ENCODE measurements at places on chromosomes 6 and 20.

DNA sequence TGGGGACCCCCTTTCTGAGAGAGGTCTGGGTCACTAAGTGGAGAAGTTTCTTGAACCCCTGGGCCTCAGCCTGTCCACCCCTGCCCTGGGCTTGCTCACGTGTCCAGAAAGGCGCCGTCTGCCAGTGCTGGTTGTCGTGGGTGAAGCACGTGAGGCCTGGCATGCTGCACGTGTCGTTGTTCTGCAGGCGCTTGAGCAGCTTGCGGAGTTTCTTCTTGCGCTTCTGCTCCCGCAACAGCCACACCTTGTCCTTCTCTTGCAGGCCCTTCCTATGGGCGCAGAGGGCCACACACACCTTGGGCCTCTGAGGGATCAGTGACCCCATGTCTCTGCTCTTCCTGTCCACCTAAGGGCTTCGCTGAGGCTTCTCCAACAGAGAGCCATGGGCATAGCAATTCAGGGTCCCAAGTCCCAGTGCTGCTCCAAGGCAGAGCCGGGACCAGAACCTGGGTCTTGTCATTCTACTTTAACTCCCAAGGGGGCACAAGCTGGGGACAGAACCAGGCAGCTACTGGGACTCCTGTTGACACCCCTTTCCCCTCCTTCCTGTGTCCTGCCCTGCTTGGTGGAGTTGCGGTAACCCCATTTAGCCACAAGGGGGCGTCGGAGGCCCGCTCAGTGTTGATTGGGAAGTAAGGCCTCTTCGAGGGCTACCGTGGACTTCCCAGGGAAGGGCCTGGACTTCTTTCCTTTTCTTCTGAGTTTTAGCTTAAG, 121.8 kb downstream of the SULF2 start:
- DNase-seq, result peak; percentile 38

GRCh38 chr6:142356201-142356883, 54.5 kb downstream of the ADGRG6 start:
- DNase-seq, result no peak

DNA sequence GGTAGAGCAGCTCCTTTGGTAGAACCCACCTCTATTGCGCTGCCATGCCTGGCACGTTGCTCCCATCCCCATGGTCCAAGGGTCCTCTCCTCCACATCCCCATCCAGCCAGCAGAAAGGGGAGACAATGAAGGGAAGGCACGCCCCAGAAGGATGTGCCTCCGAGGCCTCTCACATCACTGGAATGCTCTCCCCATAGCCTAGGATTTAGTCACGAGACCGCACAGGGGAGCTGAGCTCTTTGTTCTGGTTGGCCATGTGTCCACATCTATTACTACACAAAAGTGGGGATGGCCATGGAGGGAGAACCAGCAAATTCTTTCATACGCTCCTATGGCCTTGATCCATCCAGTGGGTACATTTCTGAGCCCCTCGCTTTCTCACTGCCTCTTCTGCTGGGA, 60.5 kb upstream of the SALL4 start:
- DNase-seq, result no peak

- no peak for DNase-seq
These were observed 1590.1 kb downstream of the HACE1 start for GRCh38 chr6:103269581-103269980.

- DNase-seq, result no peak
These were observed 23.8 kb upstream of the MTHFD1L start for GRCh38 chr6:150841697-150842096.

DNA sequence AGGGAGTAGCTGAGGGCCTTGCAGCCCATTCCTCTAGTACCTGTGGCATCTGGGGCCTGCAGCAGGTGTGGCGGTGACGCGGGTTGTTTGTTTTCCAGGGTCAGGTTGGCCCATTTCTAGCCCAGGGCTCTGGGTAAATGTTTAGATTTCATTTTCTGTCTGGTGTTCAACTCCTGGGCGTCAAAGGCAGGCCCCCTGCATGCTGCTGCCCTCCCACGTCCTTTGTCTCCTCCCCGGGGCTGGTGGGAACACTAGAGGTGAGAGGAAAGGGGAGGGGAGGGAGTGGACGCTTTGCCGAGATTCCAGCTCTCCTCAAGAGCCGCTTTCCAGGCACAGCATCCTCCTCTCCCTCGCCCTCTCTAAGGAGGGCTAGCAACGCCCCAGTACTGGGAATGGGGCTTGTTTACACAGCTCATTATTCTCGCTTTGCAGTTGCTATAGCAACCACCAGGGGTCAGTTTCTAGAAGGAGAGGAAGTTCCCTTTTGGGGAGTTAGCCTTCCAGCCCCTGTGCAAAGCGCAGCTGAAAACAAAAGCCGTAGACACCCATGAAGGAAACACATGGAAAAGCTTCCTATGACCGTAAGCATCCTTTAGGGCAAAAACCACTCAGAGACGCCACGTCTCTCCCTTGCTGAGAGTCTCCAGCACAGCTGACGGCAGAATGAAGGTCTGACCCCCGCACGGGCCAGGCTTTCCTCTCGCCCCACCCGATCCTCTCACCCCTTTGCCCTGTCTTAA, 170.6 kb downstream of the LY86 start:
- no peak for DNase-seq

DNA sequence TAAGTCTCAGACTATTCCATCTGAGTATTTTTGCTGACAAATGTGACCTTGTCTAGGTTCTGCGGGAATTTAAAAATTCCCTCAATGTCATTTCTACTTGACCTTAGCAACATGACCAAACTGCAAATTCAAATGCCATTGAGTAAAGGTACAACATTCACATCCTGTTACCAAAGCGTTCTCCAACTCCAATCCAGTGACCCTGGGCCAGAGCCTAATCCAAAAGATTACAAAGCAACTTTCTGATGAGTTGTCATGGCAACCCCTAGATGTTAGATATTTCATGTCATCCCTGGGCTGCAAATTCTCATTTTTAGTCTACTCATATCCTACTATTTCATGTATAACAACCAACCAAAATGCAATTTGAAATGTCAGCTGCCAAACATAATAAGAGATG, 65.3 kb downstream of the BACH2 start:
- no peak for DNase-seq

DNA sequence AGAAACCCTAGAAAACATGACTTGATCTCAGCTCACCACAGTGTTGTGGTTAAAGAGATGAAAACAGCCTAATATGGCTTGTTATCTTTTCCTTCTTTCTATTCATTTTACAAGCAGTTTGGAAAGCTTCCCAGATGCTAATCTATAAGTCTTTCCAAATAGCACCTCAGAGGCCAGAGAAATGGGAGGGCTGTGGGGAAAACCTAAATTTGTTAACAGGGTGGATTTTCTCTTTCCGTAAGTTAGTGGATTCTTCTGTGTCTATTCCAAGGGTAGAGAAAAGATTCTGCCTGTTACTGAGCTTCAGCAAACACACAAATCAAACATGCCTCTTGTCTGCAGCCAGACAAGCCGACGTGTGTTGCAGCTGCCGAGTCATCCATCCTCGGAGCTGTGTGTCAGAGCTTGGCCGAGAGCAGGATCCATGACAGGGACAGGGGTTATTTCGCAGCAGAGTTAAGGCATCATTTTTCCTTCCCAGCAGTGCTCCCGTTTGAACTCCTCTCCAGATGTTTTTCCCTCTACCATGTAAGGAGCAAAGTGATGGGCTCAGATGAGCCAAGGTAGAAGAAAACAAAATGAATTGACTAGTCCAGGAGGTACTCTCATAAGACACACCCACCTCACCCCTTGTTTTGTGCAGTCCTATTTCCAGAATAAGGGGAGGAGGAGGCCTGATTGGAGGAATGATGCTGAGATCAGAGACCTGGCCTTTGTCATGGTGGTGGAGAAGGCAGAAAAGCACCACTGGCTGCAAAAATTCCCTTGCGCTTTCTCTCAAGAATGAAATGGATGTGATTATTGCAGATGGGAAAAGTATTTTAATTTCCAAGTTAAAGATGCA, 560.0 kb downstream of the C6orf118 start:
- no peak for DNase-seq

- no peak for DNase-seq
These were observed 51.8 kb upstream of the APCDD1L start for GRCh38 chr20:58566981-58567380.

DNA sequence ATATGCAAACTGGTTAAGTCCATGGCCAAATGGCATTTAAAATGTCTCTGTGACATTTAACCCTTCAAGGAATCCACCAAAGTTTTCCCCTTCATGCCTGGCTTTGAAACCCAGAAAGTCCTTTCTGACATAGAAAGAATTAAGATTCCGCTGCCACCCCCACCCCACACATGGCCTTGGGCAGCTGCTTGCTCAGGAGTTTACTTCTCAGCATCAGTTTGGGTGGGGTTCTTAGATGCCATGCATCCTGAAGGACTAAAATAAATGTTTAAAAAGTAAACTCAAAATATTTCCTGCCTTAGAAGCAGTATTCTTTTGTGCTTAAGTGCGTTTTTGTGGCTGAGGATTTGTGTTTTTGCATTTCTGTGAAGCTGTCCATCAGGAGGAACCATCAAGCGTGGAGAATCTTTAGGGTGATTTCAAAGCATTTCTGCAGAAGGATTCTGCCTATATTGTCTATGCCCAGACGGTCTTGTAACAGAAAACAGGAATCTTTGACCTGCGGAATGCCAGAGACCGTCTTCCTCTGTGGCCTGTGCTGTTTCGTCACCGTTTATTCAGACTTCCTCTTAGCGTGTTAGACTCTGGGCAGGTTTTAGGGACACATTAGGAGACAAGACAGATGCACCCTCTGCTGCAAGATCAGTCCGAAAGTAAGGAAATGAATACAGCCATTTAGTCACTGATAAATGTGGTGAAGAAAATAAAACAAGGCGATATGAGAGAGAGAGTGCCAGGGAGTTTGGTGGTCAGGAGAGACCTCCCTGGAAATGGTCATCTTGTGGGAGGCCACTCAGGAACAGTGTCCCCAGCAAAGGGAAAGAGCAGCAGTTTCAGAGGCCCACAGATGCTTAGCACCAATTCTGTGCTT, 6.2 kb downstream of the DUSP22 start:
- no peak for DNase-seq
